ENCODE measurements at places on chromosomes 7 and 10. TPM values are rescaled to one million over a fixed set of nuclear protein-coding genes. Genes with fewer than 3 reads are reported as not detected.

DNA sequence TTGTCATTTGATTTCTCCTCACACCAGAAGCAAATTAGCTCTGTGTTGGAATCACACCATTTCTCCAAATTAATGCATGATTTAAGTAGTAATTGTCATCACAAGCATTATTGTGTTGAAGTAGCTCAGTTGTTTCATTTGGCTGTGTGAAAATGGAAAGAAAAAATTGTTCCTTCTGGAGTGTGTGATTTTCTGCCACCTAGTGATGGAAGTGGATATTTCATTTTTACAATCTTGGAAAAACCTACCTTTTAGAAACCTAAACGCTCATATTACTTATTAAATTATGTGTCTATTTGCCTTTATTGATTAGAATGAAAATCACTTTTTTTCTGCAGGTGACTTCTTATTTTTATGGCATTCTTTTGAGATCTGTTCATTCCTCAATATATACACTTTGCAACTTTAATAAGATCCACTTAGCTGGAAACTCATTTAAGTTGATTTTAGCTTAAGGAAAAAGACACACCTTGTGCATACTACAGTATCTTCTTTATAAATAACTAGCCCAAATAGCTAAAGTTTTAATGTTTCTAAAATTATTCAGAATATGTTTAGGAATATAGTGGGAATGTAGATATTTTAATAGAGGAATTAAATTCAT is 50.0 kb downstream of the SRI start:
- DNase-seq, result no peak
- no peaks in the 10 kb centered on the region for H3K4me1 ChIP-seq
- H3K36me3 ChIP-seq, result no peaks in the 10 kb centered on the region
- no peak overlapping the region for H3K4me3 ChIP-seq
- no peak overlapping the region for H3K27ac ChIP-seq
- no peaks in the 10 kb centered on the region for H3K27me3 ChIP-seq

DNA sequence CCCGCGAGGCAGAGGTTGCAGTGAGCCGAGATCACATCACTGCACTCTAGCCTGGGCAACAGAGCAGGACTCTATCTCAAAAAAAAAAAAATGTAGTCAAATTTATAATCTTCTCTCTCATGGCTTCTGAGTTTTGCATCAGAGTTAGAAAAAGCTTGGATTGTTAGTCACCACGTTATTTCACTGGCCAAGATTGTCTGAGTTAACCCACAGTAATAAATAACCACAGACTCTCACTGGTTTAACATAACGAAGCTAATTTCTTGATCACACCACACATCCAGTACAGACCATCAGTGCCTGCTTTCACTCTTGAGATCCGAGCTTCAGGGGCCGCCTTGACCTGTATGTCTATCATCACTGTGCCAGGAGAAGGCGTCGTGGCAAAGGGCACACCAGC is 116.8 kb upstream of the JCAD start:
- no peaks in the 10 kb centered on the region for H3K36me3 ChIP-seq
- H3K4me1 ChIP-seq, result no peaks in the 10 kb centered on the region
- DNase-seq, result no peak

RBM17 gene
- 125 TPM for total RNA-seq

DNA sequence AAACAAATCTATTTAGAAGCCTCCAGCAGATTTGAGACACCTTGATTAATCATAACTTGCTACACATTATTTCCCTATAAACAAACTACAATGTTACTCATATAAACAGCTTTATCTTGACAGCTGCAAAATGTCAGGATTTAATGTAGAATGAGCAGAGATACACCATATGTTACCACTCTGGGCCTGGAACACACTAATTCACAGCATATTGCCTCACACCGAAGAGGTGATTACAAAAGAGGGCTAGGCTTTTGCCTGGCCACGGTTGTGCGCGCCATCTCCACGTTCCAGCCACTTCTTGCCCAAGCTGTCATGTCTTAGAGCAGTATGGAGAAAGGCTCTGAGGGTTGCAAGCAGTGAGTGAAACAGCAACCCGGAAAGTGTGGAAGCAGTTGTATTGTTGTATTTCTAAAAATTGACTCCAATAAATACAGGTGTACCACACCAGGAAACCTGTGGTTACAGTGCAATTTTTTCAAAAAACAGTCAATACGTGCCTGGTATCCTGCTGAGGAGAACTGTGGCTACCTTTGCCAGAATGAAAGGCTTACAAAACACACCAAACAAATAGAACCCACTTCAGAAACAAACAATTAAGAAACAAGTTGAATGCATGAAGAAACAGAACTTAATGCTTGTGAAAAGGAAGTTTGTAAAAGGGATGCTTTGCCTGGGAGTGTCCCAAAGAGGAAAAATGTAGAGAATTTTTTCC is 498.1 kb downstream of the PLXNA4 start:
- no peak for DNase-seq
- H3K4me1 ChIP-seq, result no peaks in the 10 kb centered on the region
- no peaks in the 10 kb centered on the region for H3K27me3 ChIP-seq
- H3K27ac ChIP-seq, result no peak overlapping the region
- H3K4me3 ChIP-seq, result no peak overlapping the region
